ENCODE measurements at places on chromosomes 12 and 14.

GRCh38 chr14:22994762-22995275, 12.5 kb upstream of the AJUBA start:
- peak; percentile 16 for DNase-seq

GRCh38 chr14:22456998-22457594, 131.9 kb downstream of the DAD1 start:
- DNase-seq = no peak

GRCh38 chr14:60508707-60509437, at the start of gene SIX6:
Gene SIX6 (plus strand): TSS chr14:60509146. CDS start chr14:60509399, 253 bp downstream.
- DNase-seq = no peak

GRCh38 chr14:73895939-73896338, 9.3 kb downstream of the ZNF410 start:
- DNase-seq = no peak

DNA sequence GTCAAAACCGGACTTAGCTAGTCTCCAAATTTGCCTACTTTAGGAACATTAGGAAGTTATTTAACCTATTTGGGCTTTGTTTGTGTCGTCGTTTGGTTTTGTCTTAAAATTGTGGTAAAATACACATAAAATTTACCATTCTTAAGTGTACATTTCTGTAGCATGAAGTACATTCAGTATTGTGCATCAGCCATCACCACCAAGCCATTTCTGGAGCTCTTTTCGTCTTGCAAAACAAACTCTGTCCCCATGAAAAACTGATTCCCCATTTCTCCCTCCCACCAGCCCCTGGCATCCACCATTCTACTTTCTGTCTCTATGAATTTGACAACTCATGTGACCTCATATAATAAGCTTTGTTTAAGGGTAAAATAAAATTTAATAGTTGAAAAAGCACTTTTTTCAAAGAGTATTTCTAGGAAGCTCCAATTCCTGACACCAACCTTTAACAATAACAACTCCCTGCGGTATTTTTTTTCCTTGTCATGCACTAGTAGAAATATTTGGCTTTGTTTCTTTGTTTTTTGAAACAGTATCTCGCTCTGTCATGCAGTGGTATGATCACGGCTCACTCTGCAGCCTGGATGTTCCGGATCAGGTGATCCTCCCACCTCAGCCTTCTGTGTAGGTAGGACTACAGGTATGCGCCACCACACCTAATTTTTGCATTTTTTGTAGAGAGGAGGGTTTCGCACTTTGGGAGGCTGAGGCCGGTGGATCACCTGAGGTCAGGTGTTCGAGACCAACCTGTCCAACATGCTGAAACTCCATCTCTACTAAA, 3.6 kb upstream of the UBC start:
- DNase-seq = no peak

DNA sequence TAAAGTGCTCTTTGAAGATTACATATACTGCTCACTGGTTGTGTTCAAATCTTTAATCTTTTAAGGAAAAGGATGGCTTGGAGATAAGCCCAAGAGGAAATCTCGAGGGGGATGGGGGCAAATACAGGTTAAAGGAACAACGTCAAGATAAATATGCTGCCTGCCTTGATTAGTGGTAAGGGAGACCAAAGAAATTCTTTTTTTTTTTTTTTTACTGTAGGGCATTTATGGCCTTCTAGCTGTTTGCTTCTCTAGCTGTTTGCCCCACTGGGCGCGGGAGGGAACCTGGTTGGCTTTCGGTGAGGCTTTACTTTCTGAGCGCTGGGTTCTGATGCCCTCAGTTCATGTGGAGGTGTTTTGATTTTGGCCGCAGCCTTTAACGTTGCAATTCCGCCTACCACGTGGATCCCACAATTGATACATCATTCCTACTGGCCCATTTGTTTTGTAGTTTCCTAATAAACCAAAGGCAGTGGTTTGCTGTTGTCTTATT, 5.7 kb downstream of the CCND2 start:
- DNase-seq = no peak

GRCh38 chr12:470133-470532, 10.4 kb downstream of the B4GALNT3 start:
- DNase-seq = no peak

- DNase-seq = no peak
These were observed 204.8 kb downstream of the NUAK1 start for GRCh38 chr12:105933671-105934665.
